Stimulated activated CD4-positive, alpha-beta T cell treated with anti-CD3 and anti-CD28 coated beads, Interleukin-1b, Interleukin-23, amount 100 ng/mL, for 4 hours (primary cell): ENCODE measurements at places on chromosomes 1 and 21.

DNA sequence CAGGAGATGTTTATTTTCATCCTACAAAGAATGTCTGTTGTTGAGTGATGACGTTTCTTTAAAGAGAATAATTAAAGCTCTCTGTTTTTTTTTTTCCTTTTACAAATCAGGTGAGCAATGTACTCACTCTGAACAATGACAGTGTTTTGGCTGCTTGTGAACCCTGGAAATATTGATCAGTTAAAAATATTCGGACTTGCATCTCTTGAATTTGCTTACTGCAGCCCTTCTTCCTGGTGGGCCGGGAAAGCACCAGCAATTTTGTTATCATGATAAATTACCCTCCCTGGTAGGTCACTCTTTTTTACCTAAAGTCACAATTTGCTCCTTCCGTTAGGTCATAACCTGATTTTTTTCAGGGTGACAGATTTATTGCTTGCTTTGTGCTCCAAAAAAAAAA lies 72.3 kb upstream of the NR5A2 start:
- no peak for DNase-seq

GRCh38 chr21:17146426-17146825 lies 366.4 kb upstream of the CXADR start:
- DNase-seq = no peak

DNA sequence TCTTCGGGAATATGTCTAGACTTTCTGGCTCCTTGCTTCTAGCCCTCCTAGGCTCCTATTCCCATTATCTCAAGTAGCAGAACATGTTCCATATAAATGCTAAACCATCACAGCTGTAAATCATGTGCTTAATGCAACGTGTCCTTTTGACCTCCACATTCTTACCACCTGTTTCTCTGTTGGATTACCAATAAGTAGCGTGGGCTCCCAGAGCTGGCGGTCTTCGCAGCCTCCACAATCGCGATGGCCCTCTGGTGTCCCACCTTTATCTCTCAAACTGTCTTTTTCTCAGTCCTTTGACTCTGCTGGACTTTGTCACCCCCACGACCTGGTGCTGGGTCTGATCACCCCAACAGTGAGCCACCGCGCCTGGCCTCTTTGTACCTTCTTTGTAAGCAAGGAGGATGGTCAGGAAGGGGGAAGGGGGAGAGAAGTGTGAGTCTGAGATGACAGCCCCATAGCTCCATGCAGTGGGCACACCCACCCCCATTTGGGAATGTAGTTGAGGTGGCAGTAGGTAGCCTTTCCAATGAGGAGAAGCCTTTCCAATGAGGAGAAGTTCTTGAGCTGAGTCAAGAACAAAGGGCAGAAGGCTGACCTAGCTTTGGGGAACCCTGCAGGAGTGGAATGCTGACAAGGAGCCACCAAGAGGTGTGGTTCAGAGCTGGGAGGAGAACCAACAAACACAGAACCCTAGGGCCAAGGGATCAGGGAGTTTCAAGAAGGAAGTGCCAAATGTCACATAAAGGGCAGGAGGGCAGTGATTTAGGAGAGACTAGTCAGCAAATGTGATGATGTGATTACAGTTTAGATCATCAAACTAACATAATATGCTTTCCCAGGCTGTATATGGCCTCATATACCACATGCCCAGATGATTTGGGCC lies 14.2 kb downstream of the TRAF5 start:
- no peak for DNase-seq

DNA sequence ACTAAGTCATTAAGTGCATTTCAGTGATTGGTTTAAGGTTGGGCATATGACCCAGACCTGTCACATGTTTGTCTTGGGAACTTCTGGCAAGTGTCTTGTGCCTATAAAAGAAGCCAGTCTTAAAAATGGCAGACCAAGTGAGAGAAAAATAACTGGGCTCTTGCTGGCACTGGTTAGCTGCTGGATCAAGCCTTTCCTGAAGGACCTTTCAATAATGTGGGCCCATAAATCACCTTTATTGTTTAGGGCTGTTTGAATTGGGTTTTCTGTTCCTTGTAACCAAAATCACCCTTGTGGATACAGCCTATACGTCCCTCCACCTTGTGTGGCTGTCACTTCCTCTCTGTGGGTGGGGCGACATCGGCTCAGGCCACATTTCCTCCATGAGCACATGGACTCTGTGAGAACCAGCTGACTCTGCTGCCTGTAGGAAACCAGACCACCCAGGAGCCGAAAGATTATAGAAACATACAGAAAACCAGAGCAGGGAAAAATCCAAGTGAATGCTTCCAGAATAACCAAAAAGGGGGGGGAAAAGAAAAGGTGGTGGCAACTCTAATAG lies 25.6 kb upstream of the WNT4 start:
- no peak for DNase-seq

GRCh38 chr21:29374481-29374880 lies 75.8 kb downstream of the BACH1 start:
- no peak for DNase-seq

DNA sequence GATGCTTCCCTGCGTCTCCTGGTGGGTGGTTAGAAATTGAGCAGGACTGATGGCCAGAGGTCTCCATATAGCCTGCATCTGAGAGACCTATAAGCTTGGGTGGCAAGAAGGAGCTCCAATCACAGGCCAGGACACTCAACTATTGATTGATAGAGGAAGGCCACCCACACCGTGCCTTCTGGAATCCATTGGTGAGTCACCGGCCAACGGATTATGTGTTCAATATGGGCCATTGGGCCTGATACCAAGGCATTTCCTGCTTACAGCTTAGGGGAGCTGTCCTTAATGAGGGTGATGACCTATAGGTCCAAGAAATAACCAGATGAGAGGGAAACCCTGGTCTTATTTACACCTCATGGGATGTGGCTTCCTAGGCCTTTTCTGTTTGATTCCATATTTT lies 115.1 kb downstream of the PLPP3 start:
- DNase-seq = no peak

- DNase-seq = no peak
These were observed 15.0 kb downstream of the SNX27 start for GRCh38 chr1:151626740-151627334.
